Esophagus muscularis mucosa (tissue), 4 donors: ENCODE measurements at places on chromosomes 7 and 10. TPM values are rescaled to one million over a fixed set of nuclear protein-coding genes. Genes with fewer than 3 reads are reported as not detected.

CPA5 gene
- total RNA-seq: not detected

CUBN gene
- 1.7 TPM for total RNA-seq

DNA sequence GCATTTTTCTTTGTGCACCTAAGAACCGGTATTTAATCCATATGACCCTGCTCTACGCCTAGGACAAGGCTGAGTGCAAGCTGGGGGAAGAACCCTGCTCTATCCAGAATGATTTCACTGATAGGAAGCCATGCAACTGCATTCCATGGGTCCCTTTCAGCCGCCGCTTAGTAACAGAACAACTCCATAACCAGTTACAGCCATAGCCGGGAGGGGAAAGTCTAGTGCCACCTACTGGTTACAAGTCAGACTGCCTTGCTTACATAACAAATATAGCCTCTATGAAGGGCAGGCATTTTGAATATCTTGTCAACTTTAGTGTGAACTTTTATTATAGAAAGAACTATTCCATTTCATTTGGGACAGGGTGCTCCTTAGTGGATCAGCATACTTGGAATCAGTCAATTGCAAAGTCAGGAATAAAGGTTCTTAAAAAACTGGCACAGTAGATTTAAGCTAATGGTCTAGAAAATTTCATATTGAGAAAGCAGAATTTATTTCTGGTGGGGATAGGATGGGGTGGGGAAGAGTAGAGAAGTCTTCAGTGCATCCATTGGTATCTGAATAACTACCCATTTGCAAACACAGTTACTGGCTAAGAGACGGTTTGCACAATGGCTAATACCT lies 521.7 kb downstream of the ADRA2A start:
- H3K27ac ChIP-seq: no peak overlapping the region
- no peak overlapping the region for H3K4me3 ChIP-seq
- no peaks in the 10 kb centered on the region for H3K36me3 ChIP-seq

DNA sequence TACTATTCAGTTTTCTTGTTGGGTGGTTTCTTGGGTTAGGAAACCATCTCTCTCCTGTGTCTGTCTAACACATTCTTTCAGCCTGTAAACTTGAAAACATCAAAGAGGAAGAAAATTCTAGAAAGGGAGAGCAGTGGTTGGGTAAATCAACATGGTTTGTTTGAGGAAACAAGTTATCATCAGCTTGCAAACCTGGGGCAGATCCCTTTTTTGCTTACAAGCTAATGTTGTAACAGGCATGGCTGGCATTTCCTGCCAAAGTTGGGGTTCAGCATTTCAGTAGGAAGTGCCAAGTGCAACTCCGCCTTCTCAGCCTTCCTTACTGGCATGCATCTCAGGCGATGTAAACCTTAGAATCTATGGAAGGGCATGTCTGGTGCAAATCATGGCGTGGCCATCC lies 112.6 kb downstream of the EEPD1 start:
- peaks cover 39% of the 10 kb centered on the region for H3K4me1 ChIP-seq
- no peaks in the 10 kb centered on the region for H3K36me3 ChIP-seq
- H3K27ac ChIP-seq: peak overlapping the region; percentile 61
- no peak overlapping the region for H3K4me3 ChIP-seq
- H3K27me3 ChIP-seq: no peaks in the 10 kb centered on the region
- no peak for DNase-seq

- no peak overlapping the region for H3K27ac ChIP-seq
- H3K27me3 ChIP-seq: no peaks in the 10 kb centered on the region
- peak; percentile 91 for DNase-seq
- H3K36me3 ChIP-seq: no peaks in the 10 kb centered on the region
These were observed 25.5 kb downstream of the SLC18A2 start for GRCh38 chr10:117266400-117266799.
